ENCODE measurements at places on chromosomes 2 and 18.

DNA sequence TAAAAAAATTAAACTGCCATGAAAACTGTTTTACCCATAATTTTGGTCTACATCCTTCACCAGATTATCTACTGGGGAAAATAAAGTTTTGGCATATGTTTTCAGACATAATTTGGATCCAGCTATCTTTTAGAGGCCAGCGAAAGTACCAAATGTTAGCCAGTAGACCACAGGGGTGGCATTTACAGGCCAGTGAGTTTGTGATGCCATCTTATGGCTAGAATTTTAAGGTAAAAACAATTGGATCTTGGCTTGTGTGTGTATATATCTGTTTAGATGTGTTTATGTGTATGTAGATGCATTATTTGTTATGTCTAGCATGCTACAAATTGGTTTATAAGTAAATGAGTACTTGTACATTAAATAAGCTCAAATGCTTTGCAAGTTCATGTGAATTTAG is 322.6 kb downstream of the ASXL3 start:
- DNase-seq, result no peak

GRCh38 chr2:17621781-17622180 is 81.3 kb downstream of the VSNL1 start:
- DNase-seq, result no peak

DNA sequence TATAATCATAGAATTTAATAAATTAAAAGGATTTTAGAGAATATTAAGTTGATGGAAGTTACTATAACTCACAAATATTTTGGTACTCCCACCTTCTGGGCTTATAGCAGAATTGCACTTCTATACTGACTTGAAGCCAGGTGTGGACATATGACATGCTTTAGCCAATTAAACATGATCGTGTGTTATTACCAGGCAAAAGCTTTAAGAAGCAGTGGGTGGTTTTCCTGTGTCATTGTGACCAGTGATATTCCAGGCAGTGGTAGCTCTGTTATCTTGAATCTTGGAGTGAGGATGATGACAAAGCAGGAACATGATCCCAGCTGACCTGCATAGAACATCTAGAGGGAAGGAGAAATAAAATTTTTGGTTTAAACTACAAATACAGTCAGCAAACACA is 370.9 kb upstream of the ZEB2 start:
- peak; percentile 49 for DNase-seq

DNA sequence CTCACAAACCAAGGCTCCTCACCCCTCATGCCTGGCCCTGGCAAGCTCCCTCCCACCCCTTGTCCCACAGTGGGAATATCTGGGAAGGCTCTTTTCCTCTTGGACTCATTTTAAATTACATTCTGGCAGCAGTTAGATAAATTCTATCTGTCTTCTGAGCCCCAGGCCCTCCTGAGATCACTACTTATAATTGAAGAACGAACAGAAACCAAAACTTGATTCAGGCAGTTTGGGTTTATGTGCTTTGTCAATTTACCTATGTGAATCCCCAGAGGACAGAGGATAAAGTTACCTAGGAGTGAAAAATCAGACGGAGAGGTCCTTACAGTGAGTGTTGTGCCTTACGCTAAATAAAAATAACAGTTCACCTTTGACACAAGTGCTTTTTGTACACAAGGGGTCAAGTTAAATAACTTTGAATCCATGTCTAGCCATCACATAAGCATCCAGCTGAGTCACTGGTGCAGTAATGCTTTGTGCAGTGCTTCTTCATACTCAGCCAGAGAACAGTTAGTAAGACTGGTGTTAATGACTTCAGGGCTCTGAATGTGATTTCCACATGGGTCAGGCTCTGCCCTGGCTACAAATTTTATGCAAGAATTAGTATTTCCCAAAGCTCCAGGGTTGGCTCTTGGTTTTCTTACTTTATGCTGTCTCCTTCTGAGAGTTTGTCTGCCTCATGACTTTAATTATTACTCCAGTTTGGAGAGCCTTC is 329.3 kb downstream of the INSIG2 start:
- no peak for DNase-seq

DNA sequence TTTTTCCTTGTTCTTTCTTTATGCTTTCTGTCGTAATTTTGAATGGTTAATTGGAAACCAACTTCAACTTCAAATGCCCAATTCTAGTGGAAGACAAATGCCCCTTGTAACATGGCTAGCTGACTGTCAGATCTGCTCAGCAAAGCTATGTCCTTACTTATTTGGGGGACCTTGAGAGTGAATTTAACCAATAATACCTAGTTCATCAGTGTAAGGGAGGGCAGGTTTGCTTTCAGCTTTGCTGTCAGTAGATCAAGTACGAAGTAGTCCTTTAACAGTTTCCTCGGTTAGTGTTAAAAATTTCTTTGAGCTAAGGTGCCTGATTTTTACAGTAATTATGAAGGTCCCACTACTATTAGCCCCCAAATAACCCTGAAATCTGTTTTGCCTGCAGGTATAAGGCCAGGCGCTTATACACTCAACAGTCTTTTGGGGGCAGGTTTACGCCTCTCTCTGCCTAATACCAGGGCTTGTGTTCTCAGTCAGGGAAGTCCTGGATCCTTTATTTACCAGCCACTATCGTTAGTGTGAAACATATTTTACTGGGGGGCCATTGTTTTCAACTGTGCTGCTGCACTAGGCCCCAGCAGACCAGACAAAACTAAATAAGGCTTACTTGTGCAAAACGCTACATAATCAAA is 165.1 kb upstream of the KCNJ3 start:
- no peak for DNase-seq

DNA sequence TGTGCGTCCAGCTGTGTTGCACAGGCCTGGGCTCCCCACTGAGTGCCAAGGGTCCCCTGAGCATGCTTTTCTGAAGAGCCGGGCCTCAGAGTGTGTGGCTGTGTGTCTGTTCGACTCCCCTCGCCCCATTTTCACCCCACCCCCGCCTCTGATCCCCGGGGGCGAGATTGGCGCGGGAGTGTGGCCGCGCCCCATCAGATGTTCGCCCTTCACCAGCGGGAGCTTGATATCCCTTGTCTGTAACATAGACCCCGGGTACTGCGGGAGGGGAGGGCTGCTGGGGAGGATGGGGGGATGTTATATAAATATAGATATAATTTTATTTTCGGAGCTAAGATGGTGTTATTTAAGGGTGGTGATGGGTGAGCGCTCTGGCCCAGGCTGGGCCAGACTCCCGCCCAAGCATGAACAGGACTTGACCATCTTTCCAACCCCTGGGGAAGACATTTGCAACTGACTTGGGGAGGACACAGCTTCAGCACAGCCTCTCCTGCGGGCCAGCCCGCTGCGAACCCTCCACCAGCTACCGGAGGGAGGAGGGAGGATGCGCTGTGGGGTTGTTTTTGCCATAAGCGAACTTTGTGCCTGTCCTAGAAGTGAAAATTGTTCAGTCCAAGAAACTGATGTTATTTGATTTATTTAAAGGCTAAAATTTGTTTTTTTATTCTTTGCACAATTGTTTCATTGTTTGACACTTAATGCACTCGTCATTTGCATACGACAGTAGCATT is 1.5 kb downstream of the RHOB start:
- no peak for DNase-seq
